B cell (primary cell): ENCODE measurements at places on chromosomes 4 and X. TPM values are rescaled to one million over a fixed set of nuclear protein-coding genes. Genes with fewer than 3 reads are reported as not detected.

DNA sequence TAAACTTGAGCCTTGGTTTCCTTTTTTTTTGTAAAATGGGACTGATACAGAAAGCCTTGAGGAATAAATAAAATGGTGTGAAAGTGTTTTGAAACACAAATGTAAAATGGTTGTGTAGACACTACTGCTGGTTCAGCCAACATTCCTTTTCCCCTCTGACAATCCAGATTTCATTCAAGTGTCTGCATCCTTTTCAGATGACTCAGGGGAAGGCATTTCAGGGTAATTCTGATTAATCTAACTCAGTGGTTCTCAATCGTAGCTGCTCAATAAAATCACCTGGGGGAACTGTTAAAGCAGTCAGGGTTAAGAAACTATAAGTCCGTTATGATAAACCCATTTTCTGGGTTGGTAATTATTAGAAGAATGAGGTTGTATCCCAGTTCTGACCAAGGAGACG lies 4.6 kb downstream of the ARHGAP10 start:
- no peak for DNase-seq

DNA sequence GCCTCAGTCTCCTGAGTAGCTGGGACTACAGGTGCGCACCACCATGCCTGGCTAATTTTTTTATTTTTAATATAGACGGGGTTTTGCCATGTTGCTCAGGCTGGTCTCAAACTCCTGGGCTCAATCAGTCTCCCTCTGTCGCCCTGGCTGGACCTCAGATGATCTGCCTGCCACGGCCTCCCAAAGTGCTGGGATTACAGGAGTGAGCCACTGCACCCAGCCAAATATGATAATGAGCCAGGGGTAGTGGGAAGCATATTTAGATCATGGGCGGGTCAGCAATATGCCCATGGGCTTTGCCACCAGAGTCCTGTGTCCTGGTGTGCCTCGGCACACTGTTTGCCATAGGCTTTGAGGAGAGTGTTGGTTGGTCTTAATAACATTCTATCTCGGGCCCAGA lies 71.8 kb downstream of the FAM193A start:
- DNase-seq, result no peak

DNA sequence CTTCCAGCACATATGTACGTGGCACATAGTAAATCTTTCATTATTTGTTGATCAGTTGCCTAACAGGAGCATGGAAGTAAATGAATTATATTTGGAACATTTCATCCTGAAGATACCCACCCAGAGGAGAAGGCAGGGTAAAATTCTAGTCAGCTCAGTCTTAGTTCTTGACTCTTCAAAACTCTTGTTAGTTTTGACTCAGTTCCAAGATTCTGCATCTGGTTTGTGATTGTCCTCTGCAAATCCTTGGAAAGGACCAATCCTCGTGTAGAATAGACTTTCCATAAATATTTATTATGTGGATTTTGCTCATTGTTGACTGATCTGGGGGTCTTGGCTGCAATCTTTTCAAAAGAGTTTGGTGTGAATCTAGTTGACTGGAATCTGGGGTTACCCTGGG lies 257.5 kb upstream of the FAT1 start:
- no peak for DNase-seq

The FAT4 gene
- total RNA-seq, result 0.02 TPM in 1 of 2 replicates, not detected in the other

DNA sequence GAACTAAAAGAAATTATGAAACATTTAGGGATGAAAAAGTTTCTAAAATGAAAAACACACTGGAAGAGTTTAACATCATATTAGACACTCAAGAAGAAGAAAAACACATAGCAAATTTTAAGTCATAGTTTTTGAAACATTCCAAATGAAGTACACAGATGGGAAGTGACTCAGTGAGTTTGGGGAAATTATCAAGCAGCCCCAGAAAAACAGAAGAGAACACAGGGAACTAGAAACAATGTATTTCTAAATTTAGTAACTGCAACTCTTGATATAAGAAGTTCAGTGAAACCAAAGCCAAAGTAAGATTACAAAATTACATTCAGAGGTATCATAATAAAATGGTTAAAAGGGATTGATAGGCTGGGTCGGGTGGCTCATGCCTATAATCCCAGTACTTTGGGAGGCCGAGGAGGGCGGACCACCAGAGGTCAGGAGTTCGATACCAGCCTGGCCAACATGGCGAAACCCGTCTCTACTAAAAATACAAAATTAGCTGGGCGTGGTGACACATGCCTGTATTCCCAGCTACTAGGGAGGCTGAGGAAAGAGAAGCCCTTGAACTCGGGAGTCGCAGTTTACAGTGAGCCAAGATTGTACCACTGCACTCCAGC lies 461.2 kb downstream of the KCTD8 start:
- DNase-seq, result no peak

DNA sequence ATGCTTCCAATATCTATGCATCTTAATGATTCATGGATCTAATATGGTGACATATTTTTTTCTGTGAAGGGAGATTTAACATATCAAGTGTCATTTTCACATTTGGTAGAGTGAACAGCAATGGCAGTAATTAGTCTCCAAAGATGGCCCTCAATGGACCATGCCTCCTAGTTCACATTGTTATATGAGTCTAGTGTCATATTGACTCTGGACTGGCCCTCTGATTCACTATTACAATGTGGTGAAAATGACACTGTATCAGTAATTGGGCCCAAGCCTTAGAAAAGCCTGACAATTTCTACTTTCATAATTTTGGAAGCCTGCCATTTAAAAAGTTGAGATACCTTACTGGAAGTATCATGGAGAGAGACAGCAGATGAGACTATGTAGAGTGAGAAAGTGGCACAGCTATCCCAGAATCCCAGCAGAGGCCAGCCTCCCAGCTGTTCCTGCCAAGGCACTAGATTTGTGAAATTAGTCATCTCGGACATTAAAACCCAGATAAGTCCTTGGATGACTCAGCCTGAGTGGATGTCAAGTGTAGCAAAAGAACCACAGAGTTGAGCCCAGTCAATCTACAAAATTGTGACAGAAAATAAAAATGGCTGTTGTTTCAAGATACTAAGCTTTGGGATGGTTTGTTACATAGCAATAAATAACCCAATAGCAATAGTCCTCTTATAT lies 68.4 kb downstream of the ARHGEF38 start:
- DNase-seq, result no peak

GRCh38 chr4:89482251-89482650 lies 174.7 kb upstream of the GPRIN3 start:
- no peak for DNase-seq

DNA sequence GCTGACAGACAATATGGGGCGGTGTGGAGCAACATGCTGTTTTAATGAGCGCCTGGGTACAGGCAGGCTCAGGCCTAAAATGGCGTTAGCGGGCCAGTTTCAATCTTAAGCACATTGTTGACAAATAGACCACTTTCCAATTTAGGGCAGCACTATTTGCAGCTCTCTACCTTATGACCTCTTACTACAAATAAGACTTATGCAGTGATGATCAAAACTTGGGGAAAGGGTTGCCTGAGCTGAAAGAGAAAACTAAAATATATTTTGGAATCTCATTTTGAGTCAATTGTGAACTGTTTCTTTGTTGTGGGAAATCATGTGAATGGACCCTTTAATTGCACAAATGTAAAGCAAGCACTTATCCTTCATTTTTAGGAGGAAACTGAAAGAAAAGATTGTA lies 25.5 kb upstream of the GPAT3 start:
- DNase-seq, result no peak

GRCh38 chr4:125121581-125121980 lies 193.2 kb upstream of the FAT4 start:
- no peak for DNase-seq

The PNMA6A gene
- 0.20 and 0.39 TPM in 2 replicates for total RNA-seq

- no peak for DNase-seq
These were observed 32.0 kb upstream of the MMAA start for GRCh38 chr4:145587088-145587754.

The EGFL6 gene
- total RNA-seq, result not detected in 2 replicates

The SOWAHD gene
- 14.9 and 16.8 TPM in 2 replicates for total RNA-seq

The SPANXD gene
- total RNA-seq, result not detected in 2 replicates

The CRLF2 gene
- not detected in 2 replicates for total RNA-seq

The FAM47A gene
- total RNA-seq, result not detected in 2 replicates

DNA sequence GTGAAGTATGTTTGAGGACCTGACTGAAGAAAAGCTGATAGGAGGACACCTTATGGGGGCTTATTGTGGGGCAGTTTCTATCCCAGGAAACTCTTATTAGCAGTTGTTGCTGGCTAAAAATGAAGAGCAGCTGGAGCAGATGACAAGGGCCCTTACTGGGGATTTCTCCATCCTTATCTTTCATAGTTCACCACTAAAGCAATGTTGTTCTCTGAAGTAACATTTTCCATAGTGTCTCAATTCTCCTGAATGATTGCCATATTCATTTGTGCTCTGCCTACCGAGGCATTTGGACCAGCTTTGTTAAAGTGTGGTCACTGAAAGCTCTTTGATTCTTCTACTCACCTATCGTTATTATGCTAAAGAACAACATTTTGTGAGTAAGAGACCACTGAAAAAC lies 7.7 kb downstream of the ENOX2 start:
- no peak for DNase-seq

DNA sequence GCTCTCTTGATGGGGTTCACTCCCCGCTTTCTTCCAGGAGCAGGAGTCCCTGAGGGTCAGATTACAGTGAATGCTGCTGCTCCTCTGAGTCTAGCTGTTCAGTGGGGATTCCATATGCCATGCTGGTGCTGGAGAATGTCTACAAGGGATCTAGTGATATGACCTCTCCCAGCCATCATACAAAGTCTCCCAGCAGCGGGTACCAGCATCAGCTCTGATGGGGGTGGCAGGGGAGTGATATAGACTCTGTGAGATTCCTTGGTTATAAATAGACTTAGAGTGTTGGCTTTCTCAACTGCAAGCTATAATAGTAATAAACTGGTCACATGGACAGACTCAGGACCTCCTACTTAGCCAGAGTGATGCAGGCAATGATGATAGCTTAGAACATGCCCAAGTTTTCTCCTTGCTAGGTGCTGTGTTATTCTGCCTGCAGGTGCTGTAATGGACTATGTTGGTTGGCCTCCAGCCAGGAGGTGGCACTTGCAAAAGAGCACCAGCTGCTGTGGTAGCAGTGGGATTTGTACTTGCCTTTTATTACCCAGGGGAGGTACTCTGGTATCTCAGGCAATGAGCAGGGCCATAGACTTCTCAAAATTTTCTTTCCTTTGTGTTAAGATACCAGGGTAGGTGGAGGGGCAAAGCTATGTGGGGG lies 202.9 kb downstream of the CHIC1 start:
- DNase-seq, result no peak
